AG08395 (cell line): ENCODE measurements at places on chromosomes 3 and 15.

GRCh38 chr3:139357899-139358298 lies 14.1 kb downstream of the MRPS22 start:
- no peak for DNase-seq

GRCh38 chr3:141710888-141711616 lies 27.0 kb upstream of the RNF7 start:
- DNase-seq, result peak; percentile 91

- DNase-seq, result no peak
Observed at GRCh38 chr15:61680260-61681037, 379.8 kb downstream of the VPS13C start.

DNA sequence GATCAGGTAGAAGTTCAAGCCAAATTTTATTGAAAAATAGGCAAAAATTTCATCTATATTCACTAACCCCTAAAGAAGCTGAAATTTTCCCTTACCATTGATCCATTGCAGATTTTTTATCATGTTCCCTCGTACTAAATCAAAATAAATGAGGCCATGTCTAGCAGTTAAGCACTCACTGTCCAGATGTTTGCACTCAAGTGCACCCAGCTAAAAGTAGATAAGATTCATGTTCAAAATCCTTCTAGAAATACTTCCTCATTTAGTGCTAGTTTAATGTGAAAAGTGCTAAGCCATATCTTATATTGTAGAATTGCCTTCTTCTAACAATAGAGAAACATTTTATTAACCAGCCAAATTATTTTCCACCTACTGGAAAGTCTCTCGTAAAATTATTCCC lies 164.7 kb upstream of the UBE2E2 start:
- DNase-seq, result no peak

DNA sequence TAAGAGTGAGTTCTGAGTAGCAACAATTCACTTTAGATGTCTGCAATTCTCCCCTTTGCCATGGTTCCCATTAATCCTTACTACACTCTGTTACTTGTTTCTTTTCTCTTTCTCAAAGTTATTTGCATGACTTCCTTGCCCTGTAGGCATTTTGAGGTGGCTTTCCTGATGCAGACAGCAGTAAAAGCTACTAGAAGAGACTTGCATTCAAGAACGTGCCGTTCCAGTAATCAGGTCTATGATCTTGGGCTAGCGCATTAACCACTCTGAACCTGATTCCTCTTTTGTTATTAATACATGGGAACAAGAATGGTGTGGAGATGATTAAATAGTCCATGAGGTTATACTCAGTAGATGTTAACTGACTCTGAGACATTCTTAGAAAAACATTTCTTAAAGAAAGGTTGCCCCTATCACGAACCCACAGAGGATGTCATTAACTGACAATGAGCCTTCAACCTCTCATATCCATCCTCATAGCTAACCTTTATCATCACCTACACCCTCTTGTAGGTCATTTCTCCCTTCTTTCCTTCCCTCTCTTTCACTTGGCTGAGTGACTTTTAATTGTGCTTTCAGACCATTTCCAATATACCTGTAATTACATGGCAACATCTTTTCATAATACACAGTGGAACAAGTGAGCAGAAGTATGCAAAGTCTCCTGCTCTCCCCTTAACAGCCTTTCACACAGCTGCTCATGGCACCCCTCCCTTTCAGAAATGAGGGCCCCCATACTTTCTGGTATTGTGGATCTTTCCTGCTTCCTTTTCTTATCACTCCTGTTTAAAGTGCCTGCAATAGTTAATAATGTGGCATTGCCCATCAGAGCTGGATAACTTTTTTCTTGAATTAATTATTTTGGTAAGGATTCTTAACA lies 175.9 kb downstream of the CHST2 start:
- no peak for DNase-seq

GRCh38 chr3:50297384-50297775 lies 1.8 kb downstream of the HYAL3 start:
- no peak for DNase-seq

GRCh38 chr3:157610876-157611535 lies 107.8 kb upstream of the VEPH1 start:
- DNase-seq, result no peak

- peak; percentile 15 for DNase-seq
Observed at GRCh38 chr3:4852780-4853748, 126.2 kb upstream of the BHLHE40 start.

DNA sequence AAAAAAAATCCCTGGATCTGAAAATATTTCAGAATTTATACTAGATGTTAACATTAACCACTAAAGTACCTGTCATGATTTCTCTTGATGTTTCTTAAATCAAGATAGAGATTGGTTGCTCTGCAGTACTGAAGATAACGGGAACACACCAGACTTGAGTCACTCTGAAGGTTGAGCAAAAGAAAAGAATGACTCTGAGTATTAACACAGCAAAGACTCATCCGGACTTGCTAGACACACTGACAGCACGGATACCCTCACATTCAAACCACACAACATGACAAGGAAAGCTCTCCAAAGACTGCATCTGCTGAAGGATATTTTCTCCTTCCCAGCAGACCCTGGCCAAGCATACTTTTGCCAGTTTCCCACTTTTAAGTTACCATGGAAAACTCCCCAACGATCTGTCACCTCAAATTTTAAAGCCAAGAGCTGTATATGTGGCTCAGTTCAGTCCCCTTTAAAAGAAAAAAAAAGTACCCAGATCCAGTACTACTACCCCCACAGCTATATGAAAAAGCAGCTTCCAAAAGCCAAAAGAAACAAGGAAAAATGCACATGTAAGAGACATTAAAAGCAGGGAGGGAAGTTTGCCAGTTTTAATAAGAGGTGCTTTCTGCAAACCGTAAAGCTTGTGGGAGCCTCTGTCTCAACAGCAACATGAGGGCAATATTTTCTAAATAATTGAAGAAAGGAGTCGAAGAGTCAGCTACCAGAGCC lies 8.3 kb downstream of the EOGT start:
- DNase-seq, result no peak

GRCh38 chr3:122835590-122835989 lies 40.7 kb downstream of the SLC49A4 start:
- no peak for DNase-seq

DNA sequence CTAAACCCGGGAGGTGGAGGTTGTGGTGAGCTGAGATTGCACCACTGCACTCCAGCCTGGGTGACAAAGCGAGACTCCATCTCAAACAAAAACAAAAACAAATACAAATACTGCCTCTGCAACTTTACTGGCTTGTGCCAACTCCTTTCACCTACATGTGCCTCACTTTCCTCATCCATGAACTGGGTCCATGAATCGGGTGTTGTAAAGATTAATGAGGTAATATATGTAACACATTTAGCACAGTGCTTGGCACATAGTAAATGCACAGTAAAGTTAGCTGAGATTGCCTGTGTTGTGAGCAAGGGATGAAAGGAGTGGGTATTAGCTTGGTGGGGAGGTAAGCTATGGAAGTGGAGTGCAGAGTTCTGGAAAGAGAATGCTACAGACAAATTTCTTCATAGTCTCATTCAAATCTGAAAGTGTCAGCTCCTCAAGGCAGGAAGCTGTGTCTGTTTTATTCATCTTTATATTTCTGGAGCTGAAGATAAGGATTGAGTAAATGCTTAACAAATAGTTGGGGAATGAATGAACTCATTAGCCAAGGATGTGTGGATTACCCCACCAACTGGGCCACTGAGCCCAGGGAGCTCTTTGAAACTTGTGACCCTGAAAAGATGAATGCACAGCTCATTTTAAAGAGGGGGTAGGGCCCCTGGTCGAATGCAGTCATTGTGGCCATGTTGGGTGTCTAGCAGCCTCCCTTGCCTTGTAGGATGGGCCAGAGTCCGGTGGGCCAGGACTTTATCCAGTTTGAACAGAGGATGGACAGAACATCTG lies 7.7 kb upstream of the CDCP1 start:
- DNase-seq, result peak; percentile 39

DNA sequence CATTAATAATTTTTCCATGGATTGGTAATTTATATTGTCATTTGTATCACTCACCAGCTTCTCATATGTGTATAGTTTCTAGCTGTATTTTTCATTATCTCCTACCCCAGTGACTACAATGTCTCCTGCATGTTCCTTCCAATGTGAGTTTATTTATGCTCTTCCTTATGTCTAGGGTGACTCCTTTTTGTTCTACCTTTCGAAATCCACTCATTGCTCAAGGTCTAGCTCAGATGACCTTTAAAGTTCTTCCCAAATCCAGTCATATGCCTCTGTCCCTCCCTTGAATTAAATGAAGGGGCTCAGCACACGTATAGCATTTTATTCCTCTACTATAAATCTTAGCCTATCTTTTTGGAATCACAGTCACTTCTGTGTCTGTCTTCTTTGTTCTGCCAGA lies 53.0 kb downstream of the TMEM45A start:
- no peak for DNase-seq

- no peak for DNase-seq
Observed at GRCh38 chr15:101244889-101245668, 6.8 kb downstream of the CHSY1 start.

GRCh38 chr3:130085881-130086280 lies 4.2 kb downstream of the ALG1L2 start:
- no peak for DNase-seq

GRCh38 chr3:184491011-184491576 lies 70.5 kb upstream of the EPHB3 start:
- no peak for DNase-seq

DNA sequence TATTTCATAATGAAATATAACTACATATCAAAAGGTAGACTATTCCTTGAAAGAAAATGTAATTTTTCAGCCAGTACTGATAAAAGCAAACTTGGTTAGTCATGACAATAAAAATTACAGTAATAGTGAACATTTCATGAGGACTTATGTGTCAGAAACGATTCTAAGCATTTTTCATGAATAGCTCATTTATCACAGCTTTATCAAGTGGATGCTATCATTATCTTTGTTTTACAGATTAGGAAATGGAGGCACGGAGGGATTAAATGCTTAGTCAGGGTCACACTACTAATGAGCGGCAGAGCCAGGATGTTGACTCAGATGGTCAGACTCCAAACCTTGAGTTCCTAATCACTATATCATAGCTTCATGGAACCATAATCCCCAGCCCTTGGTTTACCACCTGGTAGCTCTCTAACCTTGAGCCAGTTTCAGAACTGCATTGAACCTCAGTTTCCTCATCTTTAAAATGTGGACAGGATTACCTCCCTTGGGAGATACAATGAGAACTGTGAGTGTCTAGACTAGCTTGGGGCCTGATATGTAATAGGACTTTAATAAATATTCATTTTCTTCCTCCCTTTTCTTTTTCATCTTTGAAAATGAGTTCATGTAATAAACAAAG lies 85.4 kb downstream of the TNIK start:
- peak; percentile 37 for DNase-seq

DNA sequence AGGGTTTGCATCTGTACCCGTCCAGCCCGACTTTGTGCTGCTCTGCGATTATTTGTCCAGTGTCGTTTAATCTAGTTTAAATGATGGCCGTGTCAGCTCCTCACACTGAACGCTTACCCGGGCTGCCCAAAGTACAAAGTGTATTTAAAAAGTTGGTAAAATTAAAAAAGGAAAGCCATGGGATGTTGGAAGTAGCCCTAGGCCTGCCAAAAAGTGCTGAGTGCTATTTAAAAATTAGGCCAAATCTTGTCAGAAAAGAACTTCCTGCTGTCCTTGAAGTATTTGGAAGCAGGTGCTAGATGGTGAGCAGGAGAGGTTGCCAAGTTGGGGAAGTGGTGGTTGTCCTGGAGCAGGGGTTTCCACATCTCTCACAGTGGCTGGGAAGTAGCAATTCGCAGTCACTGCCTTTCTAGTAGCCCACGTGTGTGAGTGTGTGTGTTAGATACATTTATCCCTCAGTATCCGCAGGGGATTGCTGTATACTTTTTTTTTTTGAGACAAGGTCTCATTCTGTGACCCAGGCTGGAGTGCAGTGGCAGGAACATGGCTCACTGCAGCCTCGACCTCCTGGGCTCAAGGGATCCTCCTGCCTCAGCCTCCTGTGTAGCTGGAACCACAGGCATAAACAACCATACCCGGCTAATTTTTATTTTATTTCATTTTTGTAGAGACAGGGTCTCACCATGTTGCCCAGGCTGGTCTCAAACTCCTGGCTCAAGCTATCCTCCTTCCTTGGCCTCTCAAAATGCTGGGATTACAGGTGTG lies 664 bp downstream of the PPCDC start:
- peak; percentile 41 for DNase-seq

GRCh38 chr3:146154995-146155394 lies 6.0 kb downstream of the PLOD2 start:
- no peak for DNase-seq

- no peak for DNase-seq
Observed at GRCh38 chr15:31255732-31256377, 70.8 kb upstream of the KLF13 start.

DNA sequence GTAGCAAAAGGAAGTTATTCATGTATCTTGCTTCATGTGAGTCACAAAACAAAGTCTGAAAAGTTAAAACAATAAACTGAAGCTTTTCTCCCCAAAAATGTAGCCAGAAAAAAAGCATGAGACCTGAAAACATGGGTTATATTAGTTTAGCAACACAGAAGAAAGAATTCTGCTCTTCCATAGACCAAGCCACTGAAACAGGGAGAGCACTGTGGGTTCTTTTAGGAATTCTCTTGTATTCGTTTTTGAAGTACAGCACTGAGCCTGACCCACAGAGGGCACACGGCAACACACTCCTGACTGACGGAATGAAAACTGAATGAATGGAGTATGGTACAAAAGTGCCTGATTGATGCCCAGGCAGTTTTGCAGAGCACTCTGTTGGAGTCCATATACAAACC lies 66.6 kb downstream of the TM4SF4 start:
- DNase-seq, result no peak

DNA sequence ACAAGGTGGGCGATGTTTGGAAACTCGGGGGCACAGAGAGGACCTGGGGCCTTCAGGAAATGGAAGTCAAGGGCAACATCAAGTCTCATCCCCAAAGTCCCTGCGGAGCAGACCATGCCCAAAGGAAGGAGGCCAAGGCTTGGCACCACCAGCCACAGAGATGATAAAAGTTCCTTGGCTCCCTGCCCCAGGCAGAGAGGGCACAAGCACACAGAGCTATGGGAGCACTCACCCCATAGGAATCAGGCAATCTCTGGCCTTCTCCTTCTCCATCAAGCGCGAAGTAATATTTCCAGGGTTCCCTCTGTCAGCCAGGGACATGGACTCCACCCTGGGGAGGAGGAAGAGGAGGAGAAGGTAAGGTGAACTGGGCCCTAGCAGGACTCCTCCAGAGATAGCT lies 7.9 kb downstream of the ACAA1 start:
- no peak for DNase-seq

DNA sequence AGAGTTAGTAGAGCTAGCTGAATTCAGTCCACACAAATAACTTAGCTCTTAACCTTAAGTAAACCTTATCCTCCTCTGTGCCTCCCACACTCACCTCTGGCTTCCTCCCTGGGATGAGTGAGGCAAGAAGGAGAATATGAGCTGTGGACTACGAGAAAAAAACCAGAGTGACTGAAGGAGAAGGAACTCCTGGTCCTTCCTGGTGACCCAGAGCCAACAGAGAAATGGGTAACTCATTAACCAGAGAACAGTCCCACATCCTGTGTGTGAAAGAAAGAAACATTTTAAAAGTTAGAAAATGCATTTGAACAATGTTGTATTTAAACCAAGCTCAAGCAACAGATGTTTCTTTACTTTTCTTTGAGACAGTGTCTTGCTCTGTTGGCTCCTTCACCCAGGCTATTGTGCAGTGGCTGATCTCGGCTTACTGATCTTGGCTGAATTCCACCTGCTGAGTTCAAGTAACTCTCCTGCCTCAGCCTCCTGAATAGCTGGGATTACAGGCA lies 27.5 kb upstream of the FAM81A start:
- no peak for DNase-seq

- DNase-seq, result no peak
Observed at GRCh38 chr15:38192496-38192895, 60.1 kb upstream of the SPRED1 start.
